ENCODE measurements at places on chromosomes 2 and 18. TPM values are rescaled to one million over a fixed set of nuclear protein-coding genes. Genes with fewer than 3 reads are reported as not detected.

Gene EDAR
- not detected for total RNA-seq

Gene PSMA8
- not detected for total RNA-seq

Gene BZW1
- 350 TPM for total RNA-seq

Gene IL36B
- total RNA-seq: not detected

Gene UGT1A3
- not detected for total RNA-seq

Gene FIGN
- 0.65 TPM for total RNA-seq

Gene MYOM1
- 1.3 TPM for total RNA-seq

Gene ALPG
- total RNA-seq: not detected

Gene ARHGEF4
- 4.8 TPM for total RNA-seq

Gene DSC1
- total RNA-seq: not detected

Gene PRKAG3
- not detected for total RNA-seq

Gene PLGLB2
- total RNA-seq: 1.1 TPM

Gene PLGLB1
- 1.8 TPM for total RNA-seq

Gene LYPD6B
- 2.0 TPM for total RNA-seq

Gene INHA
- total RNA-seq: 0.46 TPM

Gene RNF152
- total RNA-seq: 10.5 TPM

Gene ZNF804A
- total RNA-seq: 2.0 TPM

Gene CRIM1
- 218 TPM for total RNA-seq

Gene CELF4
- not detected for total RNA-seq

Gene BUB1
- total RNA-seq: 4.8 TPM

Gene RPRM
- total RNA-seq: not detected

Gene COBLL1
- 8.0 TPM for total RNA-seq

Gene ABCG8
- not detected for total RNA-seq

Gene NCKAP5
- total RNA-seq: 4.3 TPM

Gene THUMPD2
- total RNA-seq: 6.9 TPM

Gene SCG2
- 3.3 TPM for total RNA-seq

Gene KANSL1L
- total RNA-seq: 18.6 TPM

Gene TMEM198
- 1.3 TPM for total RNA-seq

Gene RSAD2
- 0.55 TPM for total RNA-seq

Gene SKOR2
- not detected for total RNA-seq

Gene SPATS2L
- total RNA-seq: 72.4 TPM

Gene LTBP1
- total RNA-seq: 434 TPM

Gene HOXD8
- 1.6 TPM for total RNA-seq

Gene ATL2
- total RNA-seq: 40.7 TPM

Gene ASB18
- total RNA-seq: not detected

Gene ANKAR
- 6.5 TPM for total RNA-seq

Gene ABCA12
- under 0.01 TPM for total RNA-seq

Gene RAB11FIP5
- total RNA-seq: 17.6 TPM

Gene SCN9A
- 7.8 TPM for total RNA-seq

Gene FAP
- 148 TPM for total RNA-seq

Gene GAD1
- 0.28 TPM for total RNA-seq

Gene TYW5
- total RNA-seq: 5.8 TPM

Gene LBH
- 337 TPM for total RNA-seq

Gene DSC3
- 0.14 TPM for total RNA-seq

Gene SERPINB2
- total RNA-seq: 0.74 TPM

Gene BOLL
- total RNA-seq: not detected

Gene ALK
- total RNA-seq: under 0.01 TPM

Gene RUFY4
- not detected for total RNA-seq

Gene GPR35
- 0.74 TPM for total RNA-seq

Gene ALPI
- total RNA-seq: not detected

Gene SPP2
- not detected for total RNA-seq

Gene SERPINB11
- not detected for total RNA-seq

Gene CRYGD
- not detected for total RNA-seq

All from smooth muscle cell of bladder (primary cell).